ENCODE measurements at places on chromosomes 2 and 18. TPM values are rescaled to one million over a fixed set of nuclear protein-coding genes. Genes with fewer than 3 reads are reported as not detected.

GRCh38 chr2:229084447-229084846, 186.6 kb downstream of the PID1 start:
- DNase-seq: peak; percentile 5

DNA sequence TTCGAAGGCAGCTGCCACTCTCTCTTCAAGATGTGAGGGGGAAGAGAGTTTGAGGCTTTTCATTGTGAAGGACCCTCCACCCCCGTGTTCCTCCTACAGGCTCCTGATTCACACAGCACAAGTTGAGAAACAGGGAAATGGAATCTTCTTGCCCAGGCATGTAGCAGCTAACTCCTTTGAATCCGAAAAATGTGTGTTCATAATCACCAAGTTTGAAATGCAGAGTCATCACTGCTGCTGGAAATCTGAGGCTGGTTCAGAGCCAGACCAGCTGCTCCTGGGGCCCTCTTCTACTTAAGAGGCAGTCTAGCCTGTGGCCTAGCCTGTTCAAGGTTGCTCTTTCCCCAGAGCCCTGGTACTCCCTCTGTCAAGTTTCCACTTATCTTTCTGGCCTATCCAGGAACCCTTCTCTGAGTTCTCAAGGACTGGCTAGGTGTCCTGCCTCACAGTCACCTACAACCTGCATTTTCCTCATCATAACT, 166.4 kb downstream of the TMEM247 start:
- DNase-seq: no peak

GRCh38 chr2:128535953-128536352, 217.3 kb upstream of the HS6ST1 start:
- no peak for DNase-seq

GRCh38 chr2:113200736-113201490, 27.1 kb downstream of the PSD4 start:
- DNase-seq: no peak

- no peak for DNase-seq
Observed at GRCh38 chr2:38170067-38170466, 94.1 kb upstream of the CYP1B1 start.

DNA sequence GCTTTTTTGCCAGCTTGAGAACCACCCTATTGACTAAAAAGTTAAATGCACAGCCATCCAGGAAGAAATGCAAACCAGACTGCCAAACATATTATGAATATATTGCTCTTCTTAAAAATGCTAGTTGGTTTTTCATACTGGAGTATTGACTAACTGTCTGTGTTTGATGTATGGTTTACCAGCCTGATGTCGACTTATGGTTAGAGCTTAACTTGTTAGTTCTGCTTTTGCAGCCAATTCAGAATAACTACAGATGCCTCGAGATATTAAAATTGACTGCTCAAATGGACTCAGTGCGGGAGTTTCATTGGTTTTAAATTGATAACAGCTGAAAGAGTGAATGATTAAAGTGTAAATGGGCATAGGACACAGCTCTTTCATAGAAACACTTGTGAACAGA, 369.8 kb downstream of the ARHGAP15 start:
- no peak for DNase-seq

DNA sequence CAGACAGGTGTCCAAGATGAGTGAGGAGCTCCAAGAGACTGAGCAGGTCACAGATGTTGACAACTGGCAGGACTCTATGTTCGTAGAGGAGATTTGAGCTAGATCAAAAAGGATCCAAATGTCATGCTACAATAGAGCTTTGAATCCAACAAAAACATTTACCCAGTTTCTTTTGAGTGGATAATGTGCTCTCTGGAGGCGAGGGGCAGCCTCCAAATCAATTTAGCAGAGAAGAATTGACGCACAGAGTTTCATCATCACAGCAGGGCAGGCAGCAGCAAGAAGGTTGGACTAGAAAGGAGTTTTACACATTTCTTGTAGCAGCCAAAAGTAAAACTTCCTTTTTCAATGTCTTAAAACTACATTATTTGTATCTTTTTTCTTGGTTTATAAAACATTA, 653.0 kb downstream of the RNF144A start:
- no peak for DNase-seq

DNA sequence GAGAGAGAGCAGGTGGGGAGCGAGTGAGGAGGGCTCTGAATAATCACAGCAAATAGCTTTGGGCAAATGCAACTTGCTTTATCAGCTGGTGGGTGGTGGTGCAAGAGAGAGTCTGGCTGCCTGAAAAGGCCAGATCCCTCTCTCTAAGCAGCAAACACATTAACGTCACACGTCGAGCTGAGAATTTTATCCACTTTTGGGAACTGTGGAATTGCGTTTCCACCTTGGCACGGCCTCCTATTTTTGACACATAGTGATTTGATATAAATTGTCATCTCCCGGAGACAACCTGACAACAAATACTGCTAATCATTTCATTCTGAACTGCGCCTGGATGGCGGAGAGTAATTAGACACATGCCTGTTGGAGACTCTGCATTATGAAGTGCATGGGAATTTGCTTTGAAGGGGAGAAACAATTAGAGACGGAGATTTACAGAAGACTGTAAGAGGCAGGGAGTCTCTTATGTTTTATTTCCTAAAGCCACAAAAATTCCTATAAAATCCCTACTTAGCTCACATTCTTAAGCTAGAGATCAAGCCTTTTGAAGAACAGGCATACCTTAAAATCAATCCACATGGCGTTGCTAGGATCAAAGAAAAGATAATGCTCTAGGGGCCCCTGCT, 634.1 kb downstream of the TDRD15 start:
- no peak for DNase-seq

DNA sequence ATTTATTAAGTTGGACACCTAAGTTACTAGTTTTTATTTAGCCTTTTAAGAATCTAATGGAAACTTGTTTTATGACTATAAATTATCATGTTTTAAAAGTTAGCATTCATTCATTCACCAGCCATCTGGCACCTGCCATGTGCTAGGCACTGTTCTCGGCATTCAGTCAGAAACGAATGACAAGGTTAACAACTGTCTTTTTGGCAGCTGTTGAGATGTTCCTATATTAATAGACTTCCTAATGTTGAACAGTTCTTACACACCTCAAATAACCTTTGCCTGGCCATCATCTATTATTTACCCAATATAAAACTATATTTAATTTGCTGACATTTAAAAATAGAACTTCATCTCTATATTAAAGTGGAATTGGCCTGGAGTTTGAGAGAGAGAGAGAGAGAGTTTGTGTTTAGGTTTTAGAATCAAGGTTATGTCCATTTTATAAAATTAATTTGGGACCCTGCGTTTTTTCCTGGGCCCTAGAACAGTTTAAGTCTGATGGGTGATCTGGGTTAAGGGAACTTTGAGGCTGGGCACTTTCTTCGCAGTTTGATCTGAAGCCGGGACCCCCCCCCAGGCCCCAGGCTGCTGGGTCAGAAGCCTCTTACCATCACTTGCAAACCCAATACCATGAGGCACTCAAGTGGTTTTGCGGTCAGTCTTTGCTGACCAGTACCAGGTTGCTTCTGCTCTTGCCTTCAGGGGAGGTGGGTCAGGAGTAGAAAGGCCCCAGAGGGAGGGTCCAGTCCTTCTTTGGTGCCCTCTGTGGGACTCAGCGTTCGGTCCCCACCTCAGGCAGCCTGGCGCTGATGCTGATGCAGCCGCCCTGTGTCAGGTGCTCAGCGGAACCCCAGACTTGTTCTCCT, 48.3 kb upstream of the ASB1 start:
- DNase-seq: no peak

DNA sequence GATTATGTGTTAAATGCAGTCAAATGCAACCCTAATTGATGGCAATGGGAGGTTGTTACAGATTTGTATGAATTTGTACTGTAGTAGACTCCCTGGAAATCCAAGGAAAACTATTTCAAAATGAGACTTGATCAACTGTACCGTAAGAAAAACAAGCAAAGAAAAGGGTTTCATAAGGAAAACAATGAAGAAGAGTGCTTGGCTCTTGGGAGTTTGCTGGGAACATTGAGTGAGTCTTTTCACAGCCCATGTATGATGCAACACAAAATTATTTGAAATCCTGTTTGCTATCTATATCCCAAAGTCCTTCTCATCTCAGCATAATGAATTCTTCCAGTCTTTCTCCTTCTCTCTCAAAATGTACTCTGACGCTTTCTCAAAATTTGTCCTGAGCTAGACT, 67.0 kb upstream of the OSR1 start:
- DNase-seq: no peak

DNA sequence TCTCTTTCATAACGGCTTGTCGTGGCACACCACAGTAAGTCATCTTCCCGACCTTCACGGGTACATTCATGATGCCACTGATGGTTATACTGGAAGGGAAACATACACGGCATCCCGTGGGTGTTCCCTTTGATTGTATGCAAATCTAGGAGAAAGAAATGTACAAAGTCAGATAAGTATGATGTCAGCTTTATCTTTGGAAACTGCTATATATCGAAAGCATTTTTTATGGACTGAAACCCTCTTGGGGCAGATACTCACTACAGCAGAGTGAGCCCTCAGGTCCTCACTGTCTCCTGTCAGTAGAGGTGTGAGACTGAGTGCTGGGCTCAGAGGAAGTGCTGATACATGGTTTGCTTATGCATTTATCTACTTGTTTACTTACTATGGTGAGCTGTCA, 20.4 kb downstream of the PLA2R1 start:
- no peak for DNase-seq

DNA sequence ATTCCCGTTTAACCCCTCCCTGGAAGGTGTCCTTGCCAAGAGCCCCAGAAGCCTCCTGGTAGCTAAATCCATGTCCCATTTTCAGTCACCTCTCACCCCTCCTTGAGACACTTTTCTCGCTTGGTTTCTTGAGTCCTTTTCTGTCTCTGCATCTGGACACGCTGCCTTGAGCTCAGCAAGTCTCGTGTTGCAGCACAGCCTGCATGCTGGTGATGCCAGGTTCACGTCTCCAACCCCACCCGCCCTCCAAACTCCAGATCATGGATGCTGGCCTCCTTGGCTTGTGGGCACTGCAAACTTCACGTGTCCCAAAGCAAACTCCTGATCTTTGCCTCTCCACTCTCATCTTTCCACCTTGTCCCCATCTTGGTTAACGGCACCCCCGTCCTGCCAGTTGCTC, 39.3 kb downstream of the CENPO start:
- DNase-seq: no peak

GRCh38 chr18:53165770-53166169, 825.8 kb downstream of the DCC start:
- DNase-seq: no peak

DNA sequence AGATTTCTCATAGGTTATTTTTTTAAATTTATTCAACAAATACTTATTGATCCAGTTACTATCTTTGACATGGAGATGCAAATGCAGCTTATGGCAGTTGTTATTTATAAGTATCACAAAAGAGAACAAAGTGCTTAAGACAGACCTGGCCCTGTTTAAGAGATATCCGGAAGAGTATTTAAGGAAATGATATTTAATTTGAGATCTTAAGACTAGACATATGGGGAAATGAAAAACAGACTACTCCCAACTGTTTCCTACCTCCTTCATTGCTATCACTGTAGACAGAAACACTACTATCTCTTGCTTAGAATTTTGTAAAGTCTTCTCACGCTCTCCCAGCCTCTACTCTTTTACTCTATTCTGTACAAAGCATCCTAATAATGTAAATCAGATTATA, 36.0 kb downstream of the RPRD1A start:
- no peak for DNase-seq

- peak; percentile 83 for DNase-seq
Observed at GRCh38 chr2:232444409-232445148, 11.4 kb upstream of the ALPI start.

GRCh38 chr2:99867770-99868169, 274.6 kb downstream of the AFF3 start:
- no peak for DNase-seq

- DNase-seq: no peak
Observed at GRCh38 chr2:96924775-96925747, 55.2 kb upstream of the SEMA4C start.

DNA sequence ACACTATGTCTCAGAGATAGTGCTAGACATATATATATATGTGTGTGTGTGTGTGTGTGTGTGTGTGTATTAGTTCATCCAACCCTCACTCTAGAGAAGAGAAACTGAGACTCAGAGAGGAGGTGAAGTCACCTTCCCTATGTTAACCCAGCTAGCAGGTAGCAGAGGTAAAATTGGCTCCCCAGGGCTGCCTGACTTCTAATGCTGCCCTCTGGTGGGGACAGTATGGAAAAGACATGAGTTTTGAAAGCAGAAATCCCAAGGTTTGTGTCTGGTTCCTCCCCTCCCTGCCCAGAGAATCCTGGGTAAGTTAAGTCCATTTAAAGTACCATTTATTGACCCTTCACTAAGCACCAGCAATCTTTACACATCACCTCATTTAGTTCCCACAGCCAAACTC, 137.7 kb downstream of the THNSL2 start:
- peak; percentile 74 for DNase-seq

- no peak for DNase-seq
Observed at GRCh38 chr18:70429847-70430500, 141.1 kb downstream of the SOCS6 start.

DNA sequence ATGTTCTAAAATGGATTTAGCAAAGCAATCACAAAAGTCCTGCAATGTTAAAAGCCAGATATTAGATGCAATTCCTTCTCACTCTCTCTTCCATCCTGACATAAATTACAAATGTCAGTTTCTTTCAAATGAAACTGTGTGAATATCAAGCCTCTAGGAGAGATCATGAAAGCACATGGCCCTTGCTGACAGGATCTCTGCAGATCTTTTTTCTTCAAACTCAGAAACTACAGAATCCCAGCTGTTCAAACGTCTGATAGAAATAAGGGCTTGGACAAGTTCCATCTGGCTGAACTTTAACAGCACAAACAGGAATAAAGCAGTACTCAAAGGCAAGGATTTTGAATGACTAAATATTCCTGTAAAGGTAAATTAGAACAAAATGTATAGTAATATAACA, 47.6 kb downstream of the PDE1A start:
- DNase-seq: no peak

GRCh38 chr2:242041816-242042215, 172.3 kb downstream of the RTP5 start:
- no peak for DNase-seq

- DNase-seq: no peak
Observed at GRCh38 chr2:38982498-38982897, 92.8 kb downstream of the ARHGEF33 start.

DNA sequence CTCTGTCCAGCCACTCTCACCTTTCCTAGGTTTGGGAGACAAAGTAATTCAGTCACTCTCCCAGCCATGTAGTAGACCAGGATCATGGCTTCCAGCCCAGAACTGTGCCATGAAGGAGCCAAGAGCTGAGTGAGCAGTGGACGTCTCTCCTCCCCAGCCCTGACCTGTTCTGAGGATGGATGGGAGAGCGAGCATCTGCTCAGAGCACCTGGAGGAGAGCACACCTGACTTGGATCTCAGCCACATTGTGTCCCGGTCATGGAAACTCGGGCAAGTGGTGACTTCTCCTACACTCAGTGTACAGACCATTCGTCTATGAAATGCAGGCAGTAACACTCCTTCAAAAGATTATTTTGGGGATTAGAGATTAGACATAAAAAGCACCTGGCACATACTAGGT, 299.7 kb downstream of the TNS1 start:
- no peak for DNase-seq

COL6A3 gene
- total RNA-seq: 0.11 TPM

SRD5A2 gene
- total RNA-seq: not detected

CD8B2 gene
- not detected for total RNA-seq

TTC27 gene
- 28.7 TPM for total RNA-seq

CNRIP1 gene
- total RNA-seq: 34.9 TPM

EFEMP1 gene
- total RNA-seq: not detected

IRS1 gene
- 3.7 TPM for total RNA-seq

NT5C1B gene
- not detected for total RNA-seq

HAAO gene
- not detected for total RNA-seq

DSC1 gene
- total RNA-seq: not detected

MC2R gene
- total RNA-seq: not detected

ABHD3 gene
- total RNA-seq: 21.9 TPM

G6PC2 gene
- total RNA-seq: not detected

GTF2A1L gene
- total RNA-seq: not detected

PRSS56 gene
- total RNA-seq: not detected

SERPINB12 gene
- not detected for total RNA-seq

Measured in SK-MEL-5 (cell line).